ENCODE measurements at places on chromosomes 4 and X.

DNA sequence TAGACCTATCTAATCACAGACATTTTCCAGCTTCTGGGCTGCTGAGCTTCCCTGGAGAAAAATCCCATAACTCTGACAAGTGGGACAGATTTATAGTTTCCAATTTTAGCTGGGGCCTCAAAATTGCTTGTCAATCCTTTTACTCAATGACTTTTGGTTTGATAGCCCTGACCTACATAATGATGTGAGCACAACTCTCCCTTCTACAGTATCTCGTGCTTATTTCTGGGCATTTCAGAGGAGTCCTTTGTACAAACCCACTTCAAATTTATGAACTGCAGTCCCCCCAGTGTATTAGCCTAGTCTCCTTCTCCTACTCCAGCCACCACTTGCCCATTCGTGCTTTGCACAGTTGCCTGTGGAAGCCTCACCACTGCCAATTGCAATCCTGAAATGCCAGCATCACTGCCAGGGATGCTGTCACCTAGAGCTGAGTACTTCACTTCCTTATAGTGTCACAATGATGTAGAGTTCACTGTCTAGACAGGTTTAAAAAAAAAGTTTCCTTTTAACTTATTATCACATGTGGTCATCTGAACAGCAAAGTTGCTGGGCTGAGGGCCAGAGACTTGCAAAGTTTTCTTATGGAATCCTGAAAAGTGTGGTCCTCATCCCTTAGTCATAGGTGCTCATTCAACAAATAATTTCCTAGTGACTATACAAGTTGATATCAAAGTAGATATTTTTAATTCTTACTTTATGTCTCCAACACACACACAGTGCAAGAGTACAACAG, 21.2 kb downstream of the TRAM1L1 start:
- no peak for DNase-seq

DNA sequence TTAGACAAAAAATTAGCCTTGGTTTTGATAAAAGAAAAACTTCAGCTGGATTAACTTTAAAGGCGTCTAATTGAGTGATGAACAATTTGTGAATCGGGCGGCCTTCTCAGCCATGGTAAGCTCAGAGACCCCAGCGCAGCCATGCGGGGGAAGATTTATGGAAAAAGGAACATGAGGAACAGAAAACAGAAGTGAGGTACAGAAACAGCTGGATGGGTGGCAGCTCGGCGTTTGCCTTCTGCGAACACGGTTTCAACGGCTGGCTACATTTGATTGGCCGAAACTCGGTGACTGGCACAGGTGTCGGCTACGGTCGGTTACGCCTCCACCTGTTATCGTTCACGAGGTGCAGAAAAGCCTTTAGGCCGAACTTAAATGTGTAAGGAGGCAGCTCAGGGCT, 401.4 kb upstream of the FAT1 start:
- DNase-seq = no peak

- no peak for DNase-seq
These were observed 12.0 kb upstream of the DCHS2 start for GRCh38 chr4:154503598-154503997.

GRCh38 chrX:19907794-19908193, 20.4 kb upstream of the SH3KBP1 start:
- DNase-seq = no peak

DNA sequence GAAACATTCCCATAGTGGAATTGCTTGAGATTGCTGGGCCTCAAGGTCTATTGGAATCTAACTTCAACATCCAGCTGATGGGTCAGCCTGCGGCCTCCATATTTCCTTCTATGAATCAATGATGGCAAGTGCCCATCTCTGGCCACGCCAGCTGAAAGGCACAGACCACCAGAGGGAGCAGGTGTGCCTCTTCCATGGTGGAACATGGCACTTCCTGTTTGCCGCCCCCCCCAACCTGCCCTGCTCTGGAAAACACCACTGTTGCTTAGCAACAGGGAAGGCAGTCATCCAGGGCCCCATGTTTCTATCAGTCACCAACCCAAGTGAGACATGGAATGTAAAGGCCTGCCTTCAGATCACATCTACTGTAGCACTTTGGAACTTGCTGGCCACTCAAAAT, 11.6 kb downstream of the PAGE4 start:
- DNase-seq = peak; percentile 69

- DNase-seq = no peak
These were observed 4.6 kb downstream of the RAB33A start for GRCh38 chrX:130176354-130176776.

DNA sequence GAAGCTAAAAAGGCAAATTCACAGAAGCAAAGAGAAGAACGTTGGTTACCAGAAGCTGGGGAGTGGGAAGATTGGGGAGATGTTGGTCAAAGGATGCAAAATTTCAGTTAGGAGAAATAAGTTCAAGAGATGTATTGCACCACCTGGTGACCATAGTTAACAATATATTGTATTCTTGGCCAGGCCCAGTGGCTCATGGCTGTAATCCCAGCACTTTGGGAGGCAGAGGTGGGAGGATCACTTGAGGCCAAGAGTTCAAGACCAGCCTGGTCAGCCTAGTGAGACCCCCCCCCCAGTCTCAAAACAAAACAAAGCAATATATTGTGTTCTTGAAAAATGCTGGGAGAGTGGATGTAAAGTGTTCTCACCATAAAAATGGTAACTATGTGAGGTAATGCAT, 67.9 kb downstream of the TAB3 start:
- no peak for DNase-seq

DNA sequence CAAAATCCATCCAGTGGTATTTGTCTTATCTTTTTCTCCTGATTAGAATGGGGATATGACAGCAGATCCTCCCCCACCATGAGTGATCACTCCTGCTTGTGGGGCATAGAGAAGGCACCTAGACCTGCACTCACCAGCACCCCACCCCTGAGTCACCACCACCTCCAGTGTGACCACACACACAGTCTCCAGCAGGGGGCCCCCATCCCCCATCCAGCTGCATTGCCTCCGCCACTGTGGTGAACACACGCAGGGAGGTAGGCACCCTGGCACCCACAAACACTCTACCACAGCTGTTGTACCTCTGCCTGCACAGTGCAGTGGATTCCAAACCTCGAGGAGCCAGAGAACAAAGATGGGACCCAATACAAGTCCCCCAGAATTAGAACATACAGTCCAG, 9.0 kb upstream of the MAGEA8 start:
- DNase-seq = peak; percentile 72

DNA sequence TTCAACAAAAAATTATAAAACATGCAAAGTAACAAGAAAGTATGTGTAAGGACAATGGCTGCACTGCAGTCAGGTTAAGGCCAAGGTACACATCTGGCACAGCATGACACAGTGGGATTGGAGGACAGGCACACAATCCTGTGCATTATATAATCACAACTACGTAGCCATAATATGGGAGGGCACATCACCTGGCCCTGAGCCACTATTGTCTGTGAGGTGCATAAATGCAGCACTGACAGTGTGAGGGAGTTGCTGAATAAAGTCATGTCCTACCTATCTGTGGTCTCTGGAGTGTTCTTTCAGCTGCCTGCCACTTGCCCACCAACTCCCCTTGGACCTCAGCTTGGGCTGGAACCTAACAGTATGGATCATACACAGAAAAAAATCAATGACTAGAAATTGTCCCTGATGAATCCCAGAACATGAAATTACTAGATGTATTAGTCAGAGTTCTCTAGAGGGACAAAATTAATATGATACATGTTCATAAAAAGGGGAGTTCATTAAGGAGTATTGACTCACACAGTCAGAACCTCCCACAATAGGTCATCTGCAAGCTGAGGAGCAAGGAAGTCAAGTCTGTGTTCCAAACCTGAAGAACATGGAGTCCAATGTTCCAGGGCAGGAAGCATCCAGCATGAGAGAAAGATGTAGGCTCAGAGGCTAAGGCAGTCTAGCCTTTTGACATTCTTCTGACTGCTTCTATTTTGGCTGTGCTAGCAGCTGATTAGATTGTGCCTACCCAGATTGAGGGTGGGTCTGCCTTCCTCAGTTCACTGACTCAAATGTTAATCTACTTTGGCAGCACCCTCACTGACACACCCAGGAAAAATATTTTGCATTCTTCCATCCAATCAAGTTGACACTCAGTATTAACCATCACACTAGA, 46.4 kb upstream of the KCTD8 start:
- no peak for DNase-seq

GRCh38 chrX:139720136-139720535, 12.2 kb upstream of the MCF2 start:
- no peak for DNase-seq

DNA sequence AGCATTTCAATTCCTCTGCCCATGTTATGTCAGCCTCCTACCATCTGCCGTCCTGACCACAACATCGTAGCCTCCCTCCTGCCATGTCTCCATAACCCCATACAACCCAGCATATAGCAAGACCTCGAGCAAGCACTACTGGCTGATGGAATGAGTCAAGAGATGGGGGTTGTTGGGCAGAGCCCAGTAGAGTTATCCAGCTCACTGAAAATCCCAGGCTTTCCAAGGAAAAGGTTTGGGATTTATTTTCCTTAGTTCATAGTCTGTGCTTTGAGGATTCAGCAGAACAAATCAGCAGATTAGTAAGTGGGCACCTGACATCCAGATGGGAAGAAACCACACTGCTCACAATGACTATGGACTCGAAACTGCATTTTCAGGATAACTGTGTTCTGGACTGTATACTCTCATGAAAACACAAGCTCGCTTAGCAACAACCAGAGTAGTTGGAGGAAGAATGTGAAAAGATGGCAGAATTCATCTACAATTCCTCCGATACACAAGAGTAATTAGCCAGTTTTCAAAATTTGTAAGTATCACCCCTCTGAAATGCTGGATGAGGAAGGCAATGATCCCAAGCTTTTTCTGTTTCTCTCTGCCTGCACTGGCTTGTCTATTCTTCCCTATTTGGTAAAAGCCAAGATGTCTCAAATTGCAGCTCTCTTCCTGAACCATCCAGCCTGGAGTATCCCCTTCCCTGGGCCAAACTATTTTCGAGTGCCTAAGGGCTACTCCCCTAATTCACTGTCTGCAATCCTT, 186.2 kb upstream of the TBL1X start:
- no peak for DNase-seq

- DNase-seq = no peak
These were observed 13.7 kb upstream of the PHKA1 start for GRCh38 chrX:72727846-72728245.

DNA sequence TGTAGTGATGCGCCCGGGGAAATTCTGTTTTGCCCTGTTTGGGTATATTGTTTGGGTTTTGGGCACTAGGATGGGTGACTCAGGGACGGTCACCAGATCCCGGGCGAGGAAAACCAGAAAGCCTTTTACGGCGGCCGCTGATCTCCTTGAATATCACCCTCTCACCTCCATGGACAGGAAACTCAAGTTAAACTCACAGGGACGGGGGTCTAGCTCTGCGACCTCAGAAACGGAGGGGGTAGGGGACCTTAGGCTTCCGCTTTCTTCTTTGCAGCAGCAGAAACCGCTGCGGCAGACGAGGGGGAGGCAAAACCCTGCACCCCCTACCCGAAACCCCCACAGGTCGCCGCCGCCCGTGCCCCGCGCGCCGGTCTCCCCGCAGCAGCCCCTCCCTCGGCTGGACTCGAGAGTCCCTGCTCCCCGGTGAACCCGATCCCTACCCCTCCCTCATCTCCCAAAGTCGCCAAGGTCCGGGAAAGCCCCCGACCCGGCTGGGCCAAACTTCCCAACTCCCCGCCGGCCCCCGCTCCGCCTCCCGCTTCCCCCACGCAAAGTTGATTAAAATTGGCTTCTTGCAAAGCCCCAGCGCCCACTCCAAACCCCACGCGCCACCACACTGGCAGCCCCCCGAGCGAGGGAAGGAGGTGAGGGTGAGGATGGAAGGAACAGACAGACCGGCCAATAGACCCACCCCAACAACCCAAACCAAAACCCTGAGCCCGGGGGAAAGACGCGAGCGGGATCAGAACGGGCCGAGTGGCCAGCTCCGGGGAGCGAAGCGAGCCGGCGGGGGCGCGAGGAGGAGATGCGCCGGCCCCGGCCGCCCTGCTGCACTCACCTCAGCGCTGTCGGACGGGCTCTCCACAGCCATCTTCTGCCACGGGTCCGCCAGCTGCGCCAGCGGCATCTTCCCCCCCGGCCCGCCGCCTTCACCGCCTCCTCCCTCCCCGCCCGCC, 705 bp downstream of the RPS6KA3 start:
- DNase-seq = peak; percentile 46

DNA sequence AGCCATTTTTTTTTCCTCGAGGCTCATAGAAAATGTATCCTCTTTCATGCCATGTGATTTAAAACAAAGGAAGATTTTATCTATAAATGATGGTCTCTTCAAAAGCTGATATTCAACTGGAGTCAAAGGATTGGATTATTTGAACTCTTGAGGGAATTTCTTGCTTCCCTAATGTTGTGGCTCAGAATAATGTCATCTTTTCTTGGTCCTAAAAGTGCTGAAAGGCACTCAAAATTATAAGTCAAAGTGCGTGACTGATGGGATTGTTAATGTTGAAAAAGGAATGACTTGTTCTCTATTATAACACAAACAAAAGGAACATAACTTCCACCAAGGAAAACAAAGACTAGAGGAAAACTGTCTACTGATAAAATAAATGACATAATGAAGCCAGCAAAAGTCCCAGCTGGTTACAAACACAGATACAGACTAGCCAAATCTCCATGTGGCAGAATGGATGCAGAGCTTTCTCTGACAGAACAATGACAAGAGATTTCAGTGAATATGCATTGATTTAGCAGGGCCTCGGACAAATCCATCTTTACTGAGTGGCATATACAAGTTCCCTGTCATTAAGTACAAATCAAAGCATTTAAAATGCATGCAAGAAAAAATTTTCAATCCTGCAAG, 552.6 kb downstream of the GBA3 start:
- DNase-seq = no peak

- no peak for DNase-seq
These were observed 18.9 kb downstream of the RAB33B start for GRCh38 chr4:139472852-139473251.

DNA sequence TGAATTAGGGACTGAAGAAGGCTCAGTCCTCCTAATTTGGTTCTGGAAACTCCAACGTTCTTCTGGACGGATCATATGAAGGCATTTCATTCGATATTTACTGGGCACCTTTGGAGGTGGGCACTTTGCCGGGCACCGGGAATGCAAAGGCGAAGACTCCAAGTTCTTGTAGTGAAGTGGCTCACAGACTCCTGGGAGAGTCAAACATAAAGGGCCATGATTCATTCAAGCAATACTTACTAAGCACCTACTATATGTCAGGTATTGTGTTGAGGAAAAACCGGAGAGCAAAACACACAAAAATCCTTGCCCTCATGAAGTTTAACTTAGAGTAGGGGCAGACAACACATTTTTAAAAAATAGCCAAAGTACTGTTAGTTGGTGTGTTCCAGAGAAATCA, 17.0 kb upstream of the ERCC6L start:
- no peak for DNase-seq

DNA sequence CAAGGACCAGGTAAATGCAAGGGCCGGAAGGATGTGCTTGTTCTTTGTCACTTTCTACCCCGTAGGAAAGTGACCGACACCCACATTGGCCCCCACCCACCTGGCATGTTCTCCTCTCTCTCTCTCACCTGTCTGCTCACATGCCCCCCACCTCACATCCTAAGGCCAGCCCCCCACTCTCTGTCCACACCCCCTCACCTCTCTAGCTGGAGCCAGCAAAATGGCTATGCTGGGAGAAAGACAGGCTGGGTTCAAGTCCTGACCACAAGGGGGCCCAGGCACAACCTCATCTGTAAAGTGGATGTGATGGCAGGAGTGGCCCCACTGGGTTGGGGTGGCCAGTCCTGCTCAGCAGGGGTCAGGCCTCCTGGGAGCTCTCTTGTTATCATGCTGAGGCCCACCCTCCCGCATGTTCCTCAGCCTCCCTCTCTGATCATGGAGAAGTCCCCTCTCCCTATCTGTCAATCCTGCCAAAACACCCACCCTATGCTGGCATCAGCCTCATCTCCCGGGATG, 1.7 kb upstream of the PPP2R2C start:
- DNase-seq = no peak
